ENCODE measurements at places on chromosomes 16 and 17. TPM values are rescaled to one million over a fixed set of nuclear protein-coding genes. Genes with fewer than 3 reads are reported as not detected.

FAM20A gene
- not detected for total RNA-seq

IGF2BP1 gene
- total RNA-seq = 517 TPM

ARL5C gene
- not detected for total RNA-seq

SLC16A3 gene
- 2.8 TPM for total RNA-seq

STH gene
- not detected for total RNA-seq

SLC52A1 gene
- not detected for total RNA-seq

KCNJ12 gene
- 2.1 TPM for total RNA-seq

CRHR1 gene
- not detected for total RNA-seq

SMTNL2 gene
- total RNA-seq = not detected

DNA sequence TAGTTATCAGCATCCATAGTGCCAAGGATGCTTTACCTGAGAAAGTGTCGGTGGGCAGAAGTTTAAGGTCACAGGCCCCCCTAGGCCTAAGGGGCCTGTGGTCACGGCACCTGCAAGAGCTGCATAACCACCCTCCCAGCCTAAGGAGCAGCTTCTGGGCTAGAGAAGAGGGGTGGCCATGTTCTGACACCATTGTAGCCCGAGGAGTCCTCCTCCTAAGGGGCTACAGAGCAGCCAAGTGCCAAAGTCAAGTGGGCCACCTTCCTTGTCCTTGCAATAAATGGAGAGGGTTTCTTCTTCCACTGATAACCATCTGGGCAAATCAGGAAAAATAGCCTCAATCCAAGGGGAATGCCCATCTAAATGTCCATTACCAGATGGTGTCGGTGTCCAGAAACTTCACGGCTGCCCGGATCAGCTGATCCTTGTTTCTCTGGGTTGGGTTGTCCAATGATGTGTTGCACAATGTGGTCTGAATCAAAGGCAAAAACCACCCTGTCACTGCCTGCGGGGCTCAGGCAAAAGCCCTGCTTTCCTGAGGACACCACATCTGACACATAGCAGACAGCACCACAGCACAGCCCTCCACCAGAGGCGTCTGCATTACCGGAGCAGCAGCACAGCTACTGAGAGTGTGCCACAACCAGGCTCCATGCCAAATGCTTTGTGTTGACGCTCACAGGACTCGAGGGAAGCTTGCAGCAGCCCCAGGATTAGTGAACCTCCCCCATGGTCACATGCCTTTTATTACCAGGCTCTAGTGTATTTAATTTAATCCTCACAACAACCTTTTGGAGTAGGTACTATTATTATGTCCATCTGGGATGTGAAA, 12.8 kb downstream of the ATPAF2 start:
- peak; percentile 91 for DNase-seq

- DNase-seq = no peak
Measured at GRCh38 chr17:51611585-51611984, 351.2 kb downstream of the UTP18 start.

- no peak for DNase-seq
Measured at GRCh38 chr16:30669903-30670824, 11.9 kb downstream of the FBRS start.

DNA sequence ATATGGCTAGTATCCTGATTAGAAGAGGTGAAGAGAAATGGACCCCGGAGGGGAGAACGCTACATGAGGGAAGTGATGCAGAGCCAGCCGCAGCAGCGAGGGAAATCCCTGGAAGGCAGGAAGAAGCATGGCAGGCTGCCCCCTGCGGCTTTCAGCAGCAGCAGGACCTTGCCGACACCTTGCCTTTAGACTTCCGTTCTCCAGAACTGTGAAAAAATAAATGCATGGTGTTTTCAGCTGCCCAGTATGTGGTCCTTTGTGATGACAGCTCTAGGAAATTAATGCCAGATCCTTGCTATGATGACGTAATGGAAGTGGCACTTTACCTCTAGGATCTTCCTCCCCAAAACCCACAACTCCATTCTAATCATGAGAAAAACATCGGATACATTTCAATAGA, 9.7 kb upstream of the ZFP1 start:
- DNase-seq = peak; percentile 89

- DNase-seq = no peak
Measured at GRCh38 chr17:290121-290521, 62.5 kb downstream of the RPH3AL start.

DNA sequence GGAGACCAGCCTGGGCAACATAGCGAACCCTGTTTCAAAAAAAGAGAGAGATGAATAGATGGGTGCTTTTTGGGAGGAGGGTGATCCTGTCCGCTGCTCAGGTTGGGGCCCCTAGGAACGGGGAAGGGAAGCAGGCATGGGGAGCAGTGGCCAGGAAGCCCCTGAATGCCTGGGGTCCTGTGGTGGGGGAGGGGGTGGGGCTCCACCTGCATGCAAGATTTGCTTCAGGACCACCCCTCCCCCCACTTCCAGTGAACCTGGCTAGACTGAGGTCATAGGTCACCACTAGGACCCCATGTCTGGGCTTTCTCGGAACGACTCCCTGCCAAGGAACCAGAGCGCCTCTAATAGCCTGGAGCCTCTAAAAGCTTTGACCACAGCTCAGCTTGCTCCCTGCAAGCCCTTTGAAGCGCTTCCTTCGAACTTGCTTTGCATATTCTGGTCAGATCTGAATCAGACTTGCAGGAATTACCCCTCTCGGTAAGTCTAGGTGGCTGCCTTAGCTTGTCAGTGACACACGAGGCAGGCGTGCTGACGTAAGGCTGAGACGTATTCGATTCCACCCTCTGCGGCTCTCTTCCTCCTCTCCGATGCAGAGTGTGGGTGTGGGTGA, 3.7 kb downstream of the SOCS3 start:
- peak; percentile 76 for DNase-seq

DNA sequence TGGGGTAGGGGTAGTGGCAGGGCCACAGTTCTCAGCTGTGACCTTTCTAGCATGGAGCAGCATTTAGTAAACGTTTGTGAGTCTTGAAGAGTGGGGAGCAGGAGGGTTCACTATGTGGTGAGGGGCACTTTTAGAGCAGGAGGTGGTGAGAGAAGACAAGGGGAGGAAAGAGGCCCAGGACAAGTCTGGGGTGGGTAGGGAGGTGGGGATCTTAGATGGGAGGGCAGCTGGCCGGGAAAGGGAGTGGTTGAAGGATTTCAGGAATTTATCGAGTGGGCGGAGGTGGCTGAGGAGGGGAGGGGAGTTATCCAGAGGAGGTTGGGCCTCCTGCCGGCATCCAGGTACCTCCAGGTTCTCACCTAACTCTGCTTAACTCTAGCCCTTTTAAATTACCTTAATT, 1.9 kb downstream of the CLEC16A start:
- DNase-seq = no peak

- DNase-seq = peak; percentile 79
Measured at GRCh38 chr17:72421128-72422092, 300.6 kb downstream of the SOX9 start.

DNA sequence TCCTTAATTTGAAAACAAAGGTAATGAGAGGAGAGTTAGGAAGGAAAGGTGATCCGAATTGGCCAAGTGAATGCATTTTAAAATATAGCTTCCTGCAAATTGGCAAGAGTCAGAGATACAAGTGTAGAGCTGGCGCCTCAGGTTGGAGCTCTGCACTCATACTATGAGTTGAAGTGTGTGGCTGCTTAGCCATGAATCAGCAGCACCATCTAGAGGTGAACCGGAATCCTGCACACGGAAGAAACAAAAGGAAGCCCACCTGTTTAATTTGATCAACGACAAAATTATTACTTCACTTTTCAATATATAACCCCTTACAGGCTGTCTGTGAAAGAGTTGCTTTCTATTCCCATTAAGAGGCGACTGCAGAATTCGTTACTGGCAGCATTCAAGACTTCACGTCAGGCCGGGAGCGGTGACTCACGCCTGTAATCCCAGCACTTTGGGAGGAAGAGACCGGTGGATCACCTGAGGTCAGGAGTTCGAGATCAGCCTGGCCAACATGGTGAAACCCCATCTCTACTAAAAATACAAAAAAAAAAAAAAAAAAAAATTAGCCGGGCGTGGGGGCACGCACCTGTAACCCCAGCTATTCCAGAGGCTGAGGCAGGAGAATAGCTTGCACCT, 1253.7 kb upstream of the CDH8 start:
- DNase-seq = peak; percentile 72

GRCh38 chr16:84371553-84371865, 3.2 kb downstream of the ATP2C2 start:
- no peak for DNase-seq

GRCh38 chr17:61395409-61395982, 4.1 kb upstream of the TBX2 start:
- DNase-seq = no peak

DNA sequence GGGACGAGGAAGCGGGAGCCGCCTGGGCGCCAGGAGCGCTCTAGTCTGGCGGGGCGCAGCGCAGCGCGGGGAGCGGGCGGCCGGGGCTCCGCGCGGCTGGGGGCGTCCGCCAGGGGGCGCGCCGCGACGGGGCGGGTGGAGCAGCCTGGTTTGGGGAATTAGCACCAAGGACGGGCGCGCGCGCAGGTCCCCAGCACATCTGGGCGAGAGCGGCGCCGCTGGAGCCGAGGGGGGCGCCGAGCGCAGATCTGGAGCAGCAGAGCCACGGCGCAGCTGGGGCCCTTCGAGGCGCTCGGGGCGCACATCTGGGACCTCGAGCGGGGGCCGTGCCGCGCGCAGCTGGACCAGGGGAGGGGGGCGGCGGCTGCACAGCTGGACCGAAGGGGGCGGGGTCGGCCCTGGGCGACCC, at the start of gene NXPH3:
TSS of gene NXPH3 (plus strand) at position 193 of the 409 bp plus-strand sequence. CDS start 349 bp downstream, outside the sequence.
- peak; percentile 75 for DNase-seq

- DNase-seq = no peak
Measured at GRCh38 chr16:89052191-89052889, 41.3 kb upstream of the ACSF3 start.

DNA sequence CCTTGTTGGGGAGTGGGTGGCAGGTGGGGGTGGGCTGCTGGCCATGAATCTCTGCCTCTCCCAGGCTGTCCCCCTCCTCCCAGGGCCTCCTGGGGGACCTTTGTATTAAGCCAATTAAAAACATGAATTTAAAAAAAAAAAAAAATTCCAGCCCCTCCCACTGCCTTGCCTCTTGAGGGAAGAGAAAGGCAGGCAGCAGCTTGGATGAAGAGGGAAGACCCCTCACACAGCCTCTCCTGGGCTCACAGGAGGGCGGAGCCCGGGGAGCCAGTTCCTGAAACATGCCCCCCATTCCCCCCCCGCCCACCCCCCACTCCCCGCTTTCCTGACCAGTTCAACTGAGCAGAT, 1.8 kb upstream of the TCAP start:
- no peak for DNase-seq

- no peak for DNase-seq
Measured at GRCh38 chr17:49889500-49889899, 41.6 kb upstream of the TAC4 start.

- DNase-seq = no peak
Measured at GRCh38 chr17:30961209-30962188, 9.3 kb upstream of the RNF135 start.

- no peak for DNase-seq
Measured at GRCh38 chr16:76059186-76059585, 218.0 kb upstream of the CNTNAP4 start.

- peak; percentile 23 for DNase-seq
Measured at GRCh38 chr17:77581480-77581879, 377.0 kb upstream of the TNRC6C start.

DNA sequence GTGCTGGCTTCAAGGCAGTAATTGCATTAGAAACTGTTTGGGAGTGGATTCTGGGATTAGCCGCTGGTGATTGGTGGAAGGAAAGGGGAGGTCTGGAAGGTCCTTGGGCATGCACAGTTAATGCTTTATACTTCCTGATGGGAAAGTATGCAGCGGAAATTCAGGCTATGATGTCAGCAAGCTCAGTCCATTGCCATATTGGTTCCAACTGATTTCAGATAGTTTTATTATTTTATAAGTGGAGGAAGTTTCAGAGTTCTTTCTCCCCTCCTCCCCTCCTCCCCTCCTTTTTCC, 8.1 kb upstream of the CMTR2 start:
- DNase-seq = peak; percentile 15
